COLO829 (cell line): ENCODE measurements at places on chromosomes 11 and 22.
A peak's percentile ranks its signal among the peaks of the same experiment; 100 is the strongest.

DNA sequence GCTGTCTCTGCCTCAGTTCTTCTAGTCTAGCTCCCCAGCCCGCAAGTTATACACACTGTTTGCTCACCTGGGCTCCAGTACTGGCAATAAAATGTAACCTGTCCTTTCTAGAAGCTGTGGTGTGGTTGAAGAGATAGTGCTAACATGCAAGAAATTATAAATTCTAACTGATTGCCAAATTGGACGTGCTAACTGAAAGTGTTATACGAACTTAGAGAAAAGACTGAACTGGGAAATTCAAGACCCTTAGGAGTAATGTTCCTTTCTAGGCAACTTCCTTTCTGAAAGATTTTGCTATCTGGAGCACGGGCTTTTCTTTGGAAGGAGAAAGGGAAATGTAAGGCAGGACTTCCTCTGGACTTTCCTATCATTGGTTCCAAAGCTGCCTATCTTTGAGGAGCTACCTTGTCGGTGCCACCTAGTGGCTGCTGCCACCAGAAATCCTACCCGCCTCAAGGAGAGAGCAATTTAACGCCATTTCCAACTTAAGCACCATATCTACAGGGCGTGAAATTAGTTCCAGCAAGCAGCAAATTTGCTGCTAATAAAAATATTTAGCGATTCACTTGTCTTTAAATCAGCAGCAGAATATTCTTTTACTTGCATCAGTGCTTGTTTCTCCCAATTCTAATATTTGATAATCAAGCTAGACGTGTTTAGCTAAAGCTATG lies 12.7 kb upstream of the TMEM218 start:
- peak; percentile 52 for DNase-seq

DNA sequence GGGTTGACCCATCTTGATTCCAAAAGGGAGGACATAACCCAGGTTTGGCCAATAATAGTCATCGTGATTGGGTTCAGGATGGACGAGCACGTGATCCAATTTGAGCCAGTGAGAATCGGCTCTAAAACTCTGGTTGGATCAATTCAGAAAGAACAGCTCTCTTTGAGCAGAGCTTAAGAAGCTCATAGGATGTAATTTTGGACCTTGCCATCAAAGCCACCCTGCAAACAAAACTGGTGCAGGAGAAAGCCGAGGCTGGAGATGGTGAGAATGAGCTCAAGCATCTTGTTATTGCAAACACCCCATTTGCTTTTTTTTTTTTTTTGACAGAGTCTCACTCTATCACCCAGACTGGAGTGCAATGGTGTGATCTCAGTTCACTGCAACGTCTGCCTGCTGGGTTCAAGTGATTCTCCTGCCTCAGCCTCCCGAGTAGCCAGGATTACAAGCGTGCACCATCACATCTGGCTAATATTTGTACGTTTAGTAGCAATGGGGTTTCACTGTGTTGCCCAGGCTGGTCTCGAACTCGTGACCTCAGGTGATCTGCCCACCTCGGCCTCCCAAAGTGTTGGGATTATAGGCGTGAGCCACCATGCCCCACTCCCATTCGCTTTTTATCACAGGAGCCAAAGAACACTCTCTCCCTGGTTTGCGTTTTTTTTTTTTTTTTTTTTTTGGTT lies 13.8 kb upstream of the MIAT start:
- no peak for DNase-seq

DNA sequence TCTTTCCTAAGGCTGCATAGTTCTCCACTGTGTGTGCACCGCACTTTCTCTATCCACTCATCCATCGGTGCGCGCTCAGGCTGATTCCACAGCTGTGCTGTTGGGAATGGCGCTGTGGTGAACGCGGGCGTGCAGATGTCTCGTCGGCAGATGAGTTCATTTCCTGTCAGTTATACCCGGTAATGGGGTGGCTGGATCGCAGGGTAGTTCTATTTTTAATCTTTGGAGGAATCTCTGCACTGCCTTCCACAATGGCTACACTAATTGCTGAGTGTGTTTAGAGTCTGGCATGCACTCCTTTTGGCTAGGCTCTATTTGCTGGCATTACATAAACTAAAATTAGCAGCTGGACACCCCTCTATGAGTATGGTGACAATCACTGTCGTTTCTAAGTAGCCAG lies 27.9 kb upstream of the KRTAP5-7 start:
- DNase-seq: no peak

DNA sequence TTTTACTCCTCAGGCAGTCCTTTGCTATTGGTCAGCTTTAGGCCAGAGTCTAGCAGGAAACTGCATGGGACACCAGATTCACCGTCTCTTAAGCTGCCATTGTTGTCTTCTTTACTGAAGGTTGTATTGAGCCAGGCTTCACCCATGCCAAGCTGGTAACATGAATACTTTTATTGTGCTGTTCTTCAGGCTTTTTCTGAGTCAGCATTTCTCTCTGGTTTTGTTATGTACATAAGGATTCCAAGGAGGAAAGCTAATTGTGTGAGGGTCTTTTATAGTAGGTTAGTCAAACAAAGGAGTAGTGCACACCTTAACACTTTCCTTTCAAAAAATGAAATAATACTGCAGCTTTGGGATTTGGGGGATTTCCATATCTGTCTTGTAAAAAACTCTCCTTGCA lies 252.8 kb downstream of the JRKL start:
- DNase-seq: peak; percentile 5

GRCh38 chr11:119030029-119030328 lies 698 bp downstream of the SLC37A4 start:
- DNase-seq: no peak

- no peak for DNase-seq
Observed at GRCh38 chr11:117621226-117621625, 175.8 kb downstream of the DSCAML1 start.

DNA sequence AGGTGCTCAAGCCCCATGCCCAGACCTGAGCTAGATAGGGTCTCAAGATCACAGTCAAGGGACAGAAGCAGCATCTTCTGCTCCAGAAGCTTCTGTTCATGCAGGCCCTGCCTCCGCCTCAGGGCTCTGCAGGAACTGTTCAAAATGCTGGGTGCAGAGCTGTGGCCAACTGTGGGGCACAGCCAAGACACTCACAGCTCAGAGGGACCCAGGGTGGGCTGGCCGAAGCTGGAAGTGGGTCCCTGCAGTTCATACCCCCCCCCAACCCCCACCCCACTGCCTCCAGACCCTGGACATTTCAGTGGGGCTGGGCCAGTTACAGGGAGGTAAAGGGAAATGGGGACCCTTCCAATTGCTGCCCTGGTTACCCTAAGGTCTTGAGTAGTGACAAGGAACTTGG lies 129.0 kb downstream of the CRYBB2 start:
- DNase-seq: no peak

- DNase-seq: no peak
Observed at GRCh38 chr11:78083021-78083420, 3.4 kb upstream of the NDUFC2 start.

- DNase-seq: no peak
Observed at GRCh38 chr11:88115828-88116755, 59.2 kb downstream of the RAB38 start.

DNA sequence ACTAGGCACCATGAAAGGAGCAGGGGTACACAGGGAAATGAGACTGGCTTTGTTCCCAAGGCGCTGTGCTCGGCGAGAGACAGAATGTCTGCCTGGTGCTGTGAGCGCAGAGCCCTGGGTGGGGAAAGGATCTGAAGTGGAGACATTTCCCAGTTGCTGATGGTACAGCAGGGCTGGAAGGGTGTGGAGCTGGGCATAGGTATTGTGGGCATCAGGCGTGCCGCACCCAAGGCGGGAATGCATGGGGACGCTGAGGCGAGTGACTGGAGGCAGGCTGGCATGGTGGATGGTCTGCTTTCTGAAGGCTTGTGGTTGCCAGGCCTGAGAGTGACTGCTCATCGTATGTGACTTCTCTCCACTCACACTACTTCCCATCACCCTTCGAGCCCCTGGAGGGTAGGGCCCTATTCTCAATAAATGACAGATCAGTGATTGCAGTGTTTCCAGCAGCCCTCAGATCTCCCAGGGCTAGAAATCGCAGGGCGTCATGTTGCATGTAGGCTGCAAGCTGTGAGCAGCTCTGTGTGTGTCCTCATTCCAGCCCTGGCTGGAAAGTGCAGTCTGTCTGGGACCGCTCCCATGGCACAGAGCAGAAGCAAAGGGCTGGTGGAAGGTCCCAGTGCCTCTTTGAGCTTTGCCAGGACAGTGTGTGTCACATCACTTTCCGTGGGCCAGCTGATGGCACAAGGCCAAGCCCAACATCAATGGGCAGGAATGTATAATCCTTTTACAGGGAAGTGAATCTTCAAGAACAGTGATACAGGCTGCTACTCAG lies 67.7 kb downstream of the TBC1D22A start:
- no peak for DNase-seq

DNA sequence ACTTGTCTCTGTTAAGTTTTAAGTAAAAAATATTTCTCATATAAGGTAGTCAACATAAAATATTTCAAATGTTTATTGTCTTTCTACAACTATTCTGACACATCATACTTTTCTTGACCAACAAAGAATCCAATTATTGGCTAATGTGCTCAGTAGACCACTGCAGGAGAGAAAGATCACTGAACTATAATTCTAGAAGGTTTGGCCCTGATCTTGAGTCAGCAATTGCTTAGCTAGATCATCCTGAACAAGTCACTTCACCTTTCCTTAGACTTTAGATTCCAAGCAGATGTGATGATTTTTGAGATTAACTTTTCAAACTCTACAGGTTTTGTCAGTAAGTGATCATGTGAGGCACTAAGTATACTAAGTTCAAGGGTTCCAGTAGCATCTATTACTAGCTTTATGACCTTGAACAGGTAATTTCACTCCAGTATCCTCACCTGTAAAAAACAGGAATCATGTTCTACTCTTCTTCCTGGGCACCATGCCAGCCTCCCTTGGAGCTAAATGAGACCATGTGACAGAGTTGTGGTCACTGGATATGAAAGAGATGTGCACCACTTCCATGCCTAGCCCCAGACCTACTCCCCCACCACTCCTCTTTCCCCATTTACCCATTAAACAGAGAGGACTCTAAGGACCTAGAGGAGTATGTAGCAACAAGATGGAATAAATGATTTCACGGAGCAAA lies 17.3 kb downstream of the PGM2L1 start:
- no peak for DNase-seq

- DNase-seq: no peak
Observed at GRCh38 chr22:23531966-23532705, 48.0 kb downstream of the IGLL1 start.

DNA sequence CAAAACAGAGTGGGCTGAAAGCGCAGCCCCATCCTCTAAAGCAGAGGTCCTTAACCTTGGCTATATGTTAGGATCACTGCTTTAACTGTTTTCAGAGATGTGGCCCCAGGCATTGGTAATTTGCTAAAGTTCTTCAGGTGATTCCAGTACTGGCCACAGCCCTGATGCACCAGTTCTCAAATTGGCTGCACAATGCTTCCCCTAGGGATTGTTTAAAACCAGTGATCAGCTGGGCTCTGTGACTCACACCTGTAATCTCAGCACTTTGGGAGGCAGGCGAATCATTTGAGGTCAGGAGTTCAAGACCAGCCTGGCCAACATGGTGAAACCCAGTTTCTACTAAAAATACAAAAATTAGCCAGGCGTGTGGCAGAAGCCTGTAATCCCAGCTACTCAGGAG lies 8.4 kb upstream of the IRAG1 start:
- DNase-seq: no peak

DNA sequence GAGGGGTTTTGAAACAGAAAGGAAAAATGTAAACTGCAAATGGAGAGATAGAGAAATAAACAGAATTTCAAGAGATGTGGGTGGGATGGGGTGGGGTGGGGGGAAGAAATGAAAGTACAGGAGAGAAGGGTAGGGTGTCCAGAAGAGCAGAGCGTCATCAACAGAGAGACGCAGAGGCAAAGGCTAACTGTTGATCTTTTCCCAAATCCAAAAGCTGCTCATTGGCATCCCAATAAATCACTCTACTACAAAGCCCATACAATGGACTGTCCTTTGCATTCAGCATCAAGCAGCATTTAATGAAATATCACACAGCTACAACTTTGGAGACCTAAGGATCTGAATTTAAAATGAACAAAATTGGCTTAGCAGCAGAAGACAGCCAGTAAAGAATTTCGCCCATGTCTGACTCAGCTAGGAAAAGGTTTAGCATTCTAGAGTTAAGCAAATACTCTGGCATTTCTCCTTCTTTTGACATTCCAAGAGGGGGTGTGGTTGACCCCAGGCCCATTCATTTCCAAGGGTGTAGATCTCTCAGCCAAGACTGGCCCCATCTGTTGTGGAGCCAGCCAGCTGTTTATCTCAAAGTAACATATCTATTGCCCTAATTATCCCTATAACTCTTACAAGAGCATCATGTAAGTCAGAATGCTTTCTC lies 1.5 kb downstream of the RAB30 start:
- no peak for DNase-seq

- DNase-seq: no peak
Observed at GRCh38 chr22:44994399-44995104, 15.3 kb downstream of the PHF21B start.

GRCh38 chr22:46972256-46972655 lies 209.8 kb downstream of the TBC1D22A start:
- no peak for DNase-seq

GRCh38 chr22:37278261-37278660 lies 4.0 kb upstream of the CYTH4 start:
- no peak for DNase-seq

- no peak for DNase-seq
Observed at GRCh38 chr11:88114486-88115045, 60.7 kb downstream of the RAB38 start.

GRCh38 chr22:19503869-19504268 lies 20.3 kb downstream of the CLDN5 start:
- DNase-seq: no peak

GRCh38 chr11:115364896-115365295 lies 139.3 kb downstream of the CADM1 start:
- no peak for DNase-seq

DNA sequence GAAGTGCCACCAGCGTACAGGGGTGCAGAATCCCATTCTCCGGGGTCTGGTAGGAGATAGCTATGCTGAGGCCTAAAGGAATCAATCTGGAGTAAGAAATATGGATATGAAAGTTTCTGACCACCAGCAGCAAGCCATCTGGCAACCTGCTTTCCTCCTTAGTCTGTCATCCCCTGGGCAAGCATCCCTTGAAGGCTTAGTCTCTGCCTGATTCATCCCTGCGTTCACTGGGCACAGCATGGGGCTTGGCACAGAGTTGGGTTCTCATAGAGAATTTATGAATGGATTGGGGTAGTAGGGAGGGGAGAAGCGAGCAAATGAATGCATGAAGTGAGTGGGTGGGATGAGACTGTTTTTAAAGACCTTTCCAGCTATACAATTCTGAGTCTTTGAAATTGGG lies 85.8 kb upstream of the NARS2 start:
- no peak for DNase-seq

DNA sequence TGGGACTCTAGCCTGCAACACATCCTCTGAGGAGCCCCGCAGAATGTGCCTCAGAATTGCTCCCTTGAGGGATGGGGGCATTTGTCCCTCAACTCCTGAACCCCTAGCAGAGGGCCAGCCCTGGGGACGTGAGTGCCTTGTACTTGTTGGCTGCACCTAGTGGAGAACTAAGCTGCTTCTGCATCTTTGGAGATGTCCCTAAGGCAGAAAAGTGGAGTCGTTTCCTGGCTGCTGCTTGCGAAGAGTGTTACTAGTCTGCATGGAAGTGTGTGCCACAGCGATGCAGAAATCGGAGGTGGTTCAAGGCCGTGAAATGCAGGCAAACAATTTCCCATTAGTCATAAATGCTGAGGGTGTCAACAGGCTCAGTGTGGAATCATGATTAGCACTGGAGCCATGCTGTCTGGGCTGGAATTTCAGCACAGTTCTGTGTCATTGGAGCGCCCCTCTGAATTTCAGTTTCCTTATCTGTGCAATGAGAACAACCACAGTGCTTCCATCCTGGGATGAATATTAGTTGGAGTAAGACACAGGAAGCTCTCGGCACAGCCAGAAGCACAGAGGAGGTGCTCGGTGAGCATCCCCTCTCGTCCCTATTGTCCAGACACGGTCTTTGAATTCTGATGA lies 56.5 kb downstream of the MIAT start:
- DNase-seq: no peak

GRCh38 chr11:47155879-47156278 lies 20.8 kb downstream of the ARFGAP2 start:
- DNase-seq: no peak
